Effector memory CD4-positive, alpha-beta T cell (primary cell): ENCODE measurements at places on chromosomes 3 and 15.

- DNase-seq, result no peak
Observed at GRCh38 chr3:115325539-115325938, 178.5 kb upstream of the ZBTB20 start.

DNA sequence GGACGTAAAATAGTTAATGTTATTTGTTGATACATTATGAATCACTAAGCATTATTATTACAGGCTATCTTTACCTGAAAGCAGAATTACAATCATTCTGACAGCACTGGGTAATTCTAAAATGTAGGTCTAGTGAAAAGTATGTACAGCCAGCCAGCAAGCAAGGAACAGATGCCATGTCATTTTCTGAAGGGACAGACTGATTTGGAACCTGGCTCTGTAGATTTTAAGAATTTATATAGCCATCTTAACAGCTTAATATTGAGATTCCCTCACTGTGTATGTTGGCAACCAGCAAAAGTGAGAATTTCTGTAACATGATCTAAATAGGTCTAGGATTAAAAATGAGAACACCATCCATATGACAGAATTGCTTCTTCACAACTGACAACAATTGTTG is 359.4 kb downstream of the ZIC4 start:
- DNase-seq, result no peak

DNA sequence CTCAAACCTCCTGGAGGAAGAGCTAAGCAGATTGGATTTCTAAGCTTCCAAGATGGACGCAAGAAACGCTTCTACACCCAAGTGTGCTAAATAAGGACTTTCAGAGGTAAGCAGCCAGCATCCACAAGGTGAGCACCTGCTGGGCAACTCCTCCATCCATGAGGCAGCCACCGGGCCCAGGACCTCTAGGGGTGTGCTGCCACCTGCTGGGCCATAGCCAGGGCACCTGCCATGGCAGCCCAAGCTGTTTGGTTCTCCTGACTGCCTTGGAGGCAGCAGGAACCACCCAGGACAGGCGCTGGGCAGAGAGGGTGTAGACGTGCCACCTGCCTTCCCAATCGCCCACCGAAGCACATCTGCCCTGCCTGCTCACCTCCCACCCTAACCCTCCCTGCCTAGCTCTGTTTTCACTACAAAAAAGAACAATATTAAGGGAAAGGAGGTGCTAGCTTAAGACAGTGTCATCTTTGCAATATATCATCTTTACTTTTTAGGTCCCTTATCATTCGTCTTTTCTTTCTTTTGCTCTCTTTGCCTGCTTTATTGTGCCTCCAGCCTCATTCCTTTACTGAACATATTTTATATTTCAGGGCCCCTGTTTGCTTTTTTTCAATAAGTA is 12.9 kb downstream of the C15orf62 start:
- DNase-seq, result peak; percentile 65

- no peak for DNase-seq
Observed at GRCh38 chr3:126340596-126340942, 16.6 kb downstream of the KLF15 start.

DNA sequence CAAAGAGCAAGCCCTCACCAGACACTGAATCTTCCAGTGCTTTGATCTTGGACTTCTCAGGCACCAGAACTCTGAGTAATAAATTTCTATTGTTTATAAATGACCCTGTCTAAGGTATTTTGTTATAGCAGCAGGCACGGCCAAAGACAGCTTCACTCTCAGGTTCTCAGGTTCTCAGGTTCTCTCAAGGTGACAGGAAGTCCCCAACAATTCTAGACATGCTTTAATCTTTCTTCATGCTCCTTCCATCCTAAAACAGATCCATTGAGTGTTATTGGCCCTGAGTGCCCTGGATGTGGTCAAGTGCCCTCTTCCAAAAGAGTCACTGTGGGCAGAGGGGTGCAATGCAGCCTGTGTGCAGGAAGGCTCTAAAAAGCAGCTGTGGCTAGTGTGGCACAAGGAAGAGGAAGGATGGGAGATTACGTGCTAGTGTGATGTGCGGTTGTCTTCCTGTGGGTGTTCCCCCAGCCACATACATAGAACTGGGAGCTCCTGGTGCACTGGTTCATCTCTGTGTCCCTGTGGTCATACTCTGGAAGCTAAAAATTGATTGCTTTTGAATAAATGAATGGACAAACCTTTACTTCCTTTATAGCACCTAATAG is 11.0 kb upstream of the RAB7A start:
- DNase-seq, result peak; percentile 18

DNA sequence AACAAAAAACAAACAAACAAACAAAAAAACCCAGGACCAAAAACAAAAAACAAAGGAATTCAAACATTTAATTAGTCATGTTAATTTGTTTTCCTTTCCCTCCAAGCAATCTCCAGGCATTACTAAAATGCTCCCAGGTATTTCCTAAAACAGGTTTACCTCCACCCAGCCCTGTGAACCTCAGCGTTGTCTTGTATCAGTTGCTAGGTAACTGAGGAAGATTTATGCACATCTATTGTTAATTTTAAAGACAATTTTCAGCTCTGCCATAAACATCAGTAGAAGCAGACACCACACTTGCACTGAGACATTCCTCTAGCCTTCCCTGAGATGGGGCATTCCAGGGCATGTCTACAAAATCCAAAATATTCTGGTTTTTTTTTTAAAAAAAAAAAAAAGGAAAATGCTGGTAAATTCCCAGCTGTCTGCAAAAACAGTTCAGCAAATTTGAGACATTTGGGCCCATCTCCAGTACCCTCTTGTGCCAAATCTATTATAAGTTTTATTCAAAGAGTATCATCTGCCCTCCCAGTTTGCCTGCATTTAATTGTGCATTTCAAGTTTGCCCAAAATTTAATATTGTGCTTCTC is 227.6 kb downstream of the ADAMTS9 start:
- DNase-seq, result no peak

DNA sequence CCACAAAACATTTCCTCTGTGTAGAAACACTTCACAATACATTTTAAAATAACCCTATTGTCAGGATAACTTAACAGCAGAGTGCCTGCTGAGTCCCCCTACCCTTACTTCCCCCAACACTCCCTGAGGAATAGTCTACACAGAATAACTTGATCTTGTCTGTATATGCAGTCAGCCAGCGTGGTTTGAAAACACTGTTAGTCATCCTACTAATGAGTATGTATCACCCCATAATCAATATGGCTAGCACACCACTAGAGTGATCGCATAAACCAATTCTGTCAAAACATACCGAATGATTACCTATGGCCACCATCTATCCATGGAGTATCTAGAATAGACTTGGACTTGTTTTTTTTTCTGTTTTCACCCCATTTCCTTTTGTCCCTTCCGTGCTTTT is 152.7 kb upstream of the NECTIN3 start:
- no peak for DNase-seq

DNA sequence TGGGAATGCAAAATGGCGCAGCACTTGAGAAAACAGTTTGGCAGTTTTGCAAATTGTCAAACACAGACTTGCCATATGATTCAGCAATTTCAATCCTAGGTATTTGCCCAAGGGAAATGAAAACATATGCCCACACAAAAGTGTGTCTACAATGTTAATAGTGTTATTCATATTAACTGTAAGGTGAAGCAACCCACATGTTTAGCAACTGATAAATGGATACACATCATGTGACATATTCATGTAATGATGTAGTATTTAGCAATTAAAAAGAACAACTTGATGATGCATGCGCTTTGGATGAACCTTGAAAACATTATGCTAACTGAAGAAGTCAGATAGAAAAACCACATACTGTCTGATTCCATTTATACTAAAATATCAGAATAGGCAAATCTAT is 539.0 kb upstream of the PPP2R3A start:
- no peak for DNase-seq

GRCh38 chr3:171347301-171348039 is 112.7 kb downstream of the TNIK start:
- no peak for DNase-seq

- no peak for DNase-seq
Observed at GRCh38 chr3:40768536-40768935, 243.8 kb downstream of the ZNF621 start.

- no peak for DNase-seq
Observed at GRCh38 chr3:13199006-13199776, 126.0 kb upstream of the IQSEC1 start.

GRCh38 chr3:118775021-118775420 is 259.6 kb downstream of the IGSF11 start:
- no peak for DNase-seq

DNA sequence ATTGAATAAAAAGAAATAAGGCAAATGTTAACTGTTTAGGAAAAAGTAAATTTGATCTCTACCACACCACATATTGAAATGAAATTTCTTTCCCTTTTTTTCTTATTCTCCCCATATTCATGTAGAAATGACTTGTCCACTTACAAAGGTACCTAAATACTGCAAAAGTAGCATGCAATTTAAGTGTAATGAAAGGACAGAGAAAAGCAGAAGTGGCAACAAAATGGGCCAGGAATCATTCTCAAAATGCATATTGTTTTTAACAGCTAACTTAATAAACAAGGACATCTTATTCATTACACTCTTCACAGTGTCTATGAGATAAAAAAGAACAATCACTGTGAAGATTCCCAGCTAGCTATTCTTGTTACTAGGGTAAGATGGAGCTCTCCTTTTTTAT is 40.6 kb upstream of the FGF7 start:
- no peak for DNase-seq

DNA sequence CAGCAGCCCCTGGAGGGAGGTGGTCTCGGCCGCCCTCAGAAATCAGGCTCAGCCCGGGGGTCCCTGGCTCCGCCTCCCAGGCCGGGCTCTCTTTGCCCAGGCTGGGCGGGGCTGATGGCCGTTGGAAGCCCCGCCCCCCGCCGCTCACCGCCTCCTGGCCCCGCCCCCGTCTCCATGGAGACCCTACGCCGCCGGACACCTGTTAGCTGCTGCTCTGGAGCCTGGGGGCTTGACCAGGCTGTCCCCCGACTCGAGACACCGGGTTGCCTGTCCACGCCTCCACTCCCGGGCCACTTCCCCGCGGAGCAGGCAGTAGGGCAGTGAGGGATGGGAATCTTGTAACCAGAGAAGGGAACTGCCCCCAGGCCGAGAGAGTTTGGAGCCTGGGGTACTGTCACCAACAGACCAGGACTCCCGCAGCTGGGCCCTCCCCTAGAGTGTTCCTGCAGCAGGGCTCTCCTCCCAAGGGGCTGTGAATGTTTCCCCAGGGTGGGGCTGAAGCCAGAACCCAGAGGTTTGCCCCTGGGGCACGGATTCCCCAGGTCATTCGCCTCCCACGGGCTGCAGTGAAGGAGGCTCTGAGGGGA is 27.8 kb upstream of the RPL32 start:
- no peak for DNase-seq
